ENCODE measurements at places on chromosomes 2 and 18.
A peak's percentile ranks its signal among the peaks of the same experiment; 100 is the strongest.

DNA sequence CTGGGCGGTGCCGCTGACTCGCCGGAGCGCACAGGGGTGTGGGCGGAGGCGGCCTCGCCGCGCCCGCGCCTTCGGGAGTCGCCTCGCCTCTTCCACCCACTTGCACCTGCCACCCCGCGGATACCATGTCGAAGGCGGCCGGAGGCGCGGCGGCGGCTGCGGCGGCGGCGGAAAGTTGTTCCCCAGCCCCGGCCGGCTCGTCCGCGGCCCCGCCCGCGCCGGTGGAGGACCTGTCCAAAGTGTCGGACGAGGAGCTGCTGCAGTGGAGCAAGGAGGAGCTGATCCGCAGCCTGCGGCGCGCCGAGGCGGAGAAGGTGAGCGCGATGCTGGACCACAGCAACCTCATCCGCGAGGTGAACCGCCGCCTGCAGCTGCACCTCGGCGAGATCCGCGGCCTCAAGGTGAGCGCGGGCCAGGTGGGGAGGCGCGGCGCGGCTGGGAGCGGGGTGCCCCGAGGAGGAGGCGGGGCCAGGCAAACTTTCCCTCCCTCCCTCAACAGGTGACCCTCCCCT is 766 bp downstream of the CCDC85A start:
- DNase-seq, result peak; percentile 12

- peak; percentile 98 for DNase-seq
Observed at GRCh38 chr2:226079671-226080181, 680.2 kb downstream of the NYAP2 start.

- no peak for DNase-seq
Observed at GRCh38 chr18:21857871-21858270, 117.3 kb downstream of the MIB1 start.

- DNase-seq, result no peak
Observed at GRCh38 chr2:126227250-126227649, 428.7 kb upstream of the GYPC start.

GRCh38 chr18:26685438-26686157 is 137.2 kb upstream of the KCTD1 start:
- DNase-seq, result no peak

GRCh38 chr18:29034113-29034856 is 857.4 kb upstream of the CDH2 start:
- peak; percentile 15 for DNase-seq

GRCh38 chr2:217905395-217905794 is 97.4 kb downstream of the TNS1 start:
- no peak for DNase-seq

All from fibroblast of skin of right quadriceps (primary cell).